ENCODE measurements at places on chromosomes 2 and 18. TPM values are rescaled to one million over a fixed set of nuclear protein-coding genes. Genes with fewer than 3 reads are reported as not detected.

- H3K27ac ChIP-seq: no peak within 1 kb of the TSS
- no peaks in the 10 kb centered on the region for H3K27me3 ChIP-seq
- peaks cover 2% of the 10 kb centered on the region for H3K36me3 ChIP-seq
- peaks cover 4% of the 10 kb centered on the region for H3K4me1 ChIP-seq
- no peak within 1 kb of the TSS for H3K4me3 ChIP-seq
These were observed at the start of gene HTR2B for GRCh38 chr2:231124838-231125568. TSS of gene HTR2B (minus strand) at chr2:231125042. CDS start at chr2:231123764, 1,278 bp downstream.

DNA sequence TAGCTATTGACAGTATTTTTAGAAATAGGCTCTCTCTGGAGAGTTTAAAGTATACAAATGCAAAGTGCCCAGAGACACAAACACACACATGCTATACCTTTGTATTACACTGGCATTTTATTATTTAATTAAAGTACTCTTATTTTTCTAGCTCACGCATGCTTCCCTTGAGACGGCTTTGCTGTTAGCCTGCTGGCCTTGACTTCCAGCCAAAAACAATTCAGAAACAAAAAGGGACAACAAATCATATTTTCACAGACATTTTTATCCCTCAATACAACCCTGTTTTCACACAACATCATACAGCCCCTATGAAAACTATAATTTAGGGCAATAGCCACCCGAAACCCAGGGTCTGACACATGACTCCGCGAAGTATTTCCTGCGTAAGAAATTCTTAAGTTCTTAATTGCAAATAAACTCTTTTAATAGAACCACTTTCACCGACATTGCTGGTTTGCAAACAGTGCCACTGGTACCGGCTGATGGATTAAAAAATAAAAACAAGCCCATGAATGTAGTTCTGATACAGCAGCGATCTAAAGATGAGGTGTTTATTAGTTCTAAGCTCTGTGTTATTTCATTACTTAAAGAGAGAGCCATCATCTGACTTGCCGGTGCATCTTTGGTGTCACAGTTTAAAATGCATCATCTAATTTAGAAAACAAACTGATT, 185.1 kb downstream of the TCF4 start:
- H3K4me1 ChIP-seq: no peaks in the 10 kb centered on the region
- no peak overlapping the region for H3K4me3 ChIP-seq
- no peaks in the 10 kb centered on the region for H3K27me3 ChIP-seq
- H3K27ac ChIP-seq: no peak overlapping the region

DNA sequence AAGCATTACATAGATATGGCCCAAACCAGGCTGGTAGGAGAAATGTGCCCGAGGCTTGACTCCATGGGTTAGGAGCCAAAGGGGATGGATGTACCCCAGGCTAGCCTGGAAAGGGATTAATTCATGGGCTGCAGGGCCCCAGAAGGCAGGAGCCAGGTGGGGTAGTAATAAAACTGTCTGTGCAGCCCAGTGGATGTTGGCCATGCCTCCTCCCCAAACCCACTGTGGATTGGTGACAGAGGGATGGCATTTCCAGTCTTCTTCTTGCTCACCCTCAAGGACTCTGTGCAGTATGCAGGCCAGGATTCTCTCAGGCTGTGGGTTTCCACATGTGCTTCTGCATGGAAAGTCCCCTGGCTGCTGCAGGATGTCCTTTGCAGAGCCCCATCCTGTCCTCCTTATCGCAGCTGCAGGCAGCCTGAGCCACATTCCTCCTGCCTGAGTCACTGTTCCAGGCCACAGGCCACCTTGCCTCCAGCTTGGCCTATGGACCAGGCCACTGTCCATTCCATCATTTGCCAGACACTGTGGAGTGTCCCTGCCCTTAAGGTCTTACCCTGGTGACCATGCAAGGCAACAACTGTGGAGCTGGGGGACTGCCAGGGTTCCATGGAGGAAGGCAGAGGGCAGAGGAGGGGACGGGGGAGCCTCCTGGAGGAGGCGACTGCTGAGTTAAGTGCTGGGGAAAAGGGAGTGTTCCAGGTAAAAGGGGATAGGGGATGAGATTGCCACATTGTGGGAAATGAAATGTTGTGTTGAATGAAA, 38.9 kb downstream of the INO80C start:
- no peaks in the 10 kb centered on the region for H3K27me3 ChIP-seq
- no peak for DNase-seq
- H3K27ac ChIP-seq: no peak overlapping the region
- no peaks in the 10 kb centered on the region for H3K36me3 ChIP-seq
- peaks cover 3% of the 10 kb centered on the region for H3K4me1 ChIP-seq
- H3K4me3 ChIP-seq: no peak overlapping the region

- no peak overlapping the region for H3K27ac ChIP-seq
- no peak overlapping the region for H3K4me3 ChIP-seq
- no peak for DNase-seq
- H3K36me3 ChIP-seq: peaks cover 3% of the 10 kb centered on the region
These were observed 188.0 kb downstream of the ZNF407 start for GRCh38 chr18:74785632-74786031.

- H3K4me1 ChIP-seq: no peaks in the 10 kb centered on the region
- H3K36me3 ChIP-seq: no peaks in the 10 kb centered on the region
- no peak overlapping the region for H3K27ac ChIP-seq
- no peaks in the 10 kb centered on the region for H3K27me3 ChIP-seq
These were observed 616.8 kb upstream of the VRK2 start for GRCh38 chr2:57429831-57430230.

Gene DTNA
- total RNA-seq: not detected

Gene PSTPIP2
- 12.6 TPM for total RNA-seq

Gene BMP10
- total RNA-seq: not detected
